NCI-H524 (cell line): ENCODE measurements at places on chromosomes 3 and 15.

DNA sequence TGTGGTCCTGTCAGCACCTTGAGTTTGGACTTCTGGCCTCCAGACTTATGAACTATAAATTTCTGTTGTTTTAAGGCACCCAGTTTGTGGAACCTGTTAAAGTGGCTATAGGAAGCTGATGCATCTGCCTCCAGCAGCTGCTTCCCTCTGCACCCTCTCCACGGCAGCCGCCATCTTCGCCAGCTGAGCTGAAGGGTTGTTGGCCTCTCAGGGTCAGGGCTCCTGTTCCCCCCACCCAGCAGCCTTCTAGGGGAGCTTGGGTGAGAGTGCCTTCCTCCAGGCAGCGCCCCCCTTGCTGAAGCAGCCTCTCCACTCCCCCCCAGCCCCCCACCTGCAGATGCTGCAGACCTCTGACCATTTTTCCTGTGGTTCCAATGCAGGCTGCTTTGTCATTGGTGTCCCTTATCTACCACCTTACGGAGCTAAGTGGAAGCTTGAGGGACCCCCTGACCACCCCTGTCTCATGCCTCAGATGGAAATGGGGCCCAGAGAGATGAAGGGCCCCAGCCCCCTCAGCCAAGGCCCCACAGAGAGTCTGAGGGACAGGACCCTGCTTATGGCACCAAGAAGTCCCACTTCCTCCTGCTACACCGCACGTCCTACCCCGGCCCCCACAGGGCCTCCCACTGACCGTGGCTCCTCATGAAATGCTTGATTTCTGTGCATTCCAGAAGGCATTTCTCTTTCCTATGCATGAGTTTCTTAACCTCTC, 61.4 kb upstream of the TLE3 start:
- DNase-seq = peak; percentile 80

DNA sequence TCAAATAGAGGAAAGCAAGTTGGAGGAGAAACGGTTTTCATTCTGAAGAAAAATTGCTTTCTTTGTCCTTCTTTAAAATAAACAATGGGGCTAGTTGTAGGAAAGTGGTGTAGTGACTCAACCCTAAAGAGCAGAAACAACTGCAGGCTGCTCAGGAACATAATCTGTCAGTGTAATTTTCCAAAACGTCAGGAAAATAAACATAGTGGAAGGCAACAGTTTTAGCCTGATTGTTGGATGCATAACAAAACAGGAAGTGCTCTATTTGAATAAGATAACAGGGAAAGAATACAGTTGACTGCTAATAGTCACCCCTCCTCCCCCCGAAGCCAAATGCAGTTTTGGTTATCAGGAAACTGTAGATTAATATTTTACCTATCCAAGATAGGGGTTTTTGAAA, 167.6 kb downstream of the ECT2 start:
- DNase-seq = no peak

- DNase-seq = no peak
Observed at GRCh38 chr15:101185770-101186169, 66.1 kb downstream of the CHSY1 start.

DNA sequence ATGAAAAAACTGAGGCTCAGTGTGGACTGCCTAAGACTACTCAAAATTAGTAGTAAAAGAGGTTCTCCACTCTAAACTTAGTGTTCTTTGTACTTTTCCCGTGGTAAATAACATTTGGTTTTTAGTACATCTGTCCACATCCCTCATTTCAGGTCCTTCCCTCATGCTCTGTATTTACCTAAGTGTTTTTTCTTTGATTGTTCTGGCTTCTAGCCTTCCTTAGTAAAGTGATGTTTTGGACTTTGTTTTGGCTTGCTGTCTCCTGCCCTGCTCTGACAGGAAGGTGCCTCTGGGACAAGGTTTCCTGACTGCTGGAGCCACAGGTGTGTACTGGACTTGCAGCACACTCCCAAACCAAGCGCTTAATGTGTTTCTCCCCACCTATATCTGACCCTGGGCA, 29.9 kb upstream of the ALDH1A2 start:
- DNase-seq = no peak

GRCh38 chr3:71360764-71361163, 222.8 kb downstream of the FOXP1 start:
- DNase-seq = no peak

GRCh38 chr3:67614195-67614594, 40.2 kb downstream of the SUCLG2 start:
- DNase-seq = no peak

DNA sequence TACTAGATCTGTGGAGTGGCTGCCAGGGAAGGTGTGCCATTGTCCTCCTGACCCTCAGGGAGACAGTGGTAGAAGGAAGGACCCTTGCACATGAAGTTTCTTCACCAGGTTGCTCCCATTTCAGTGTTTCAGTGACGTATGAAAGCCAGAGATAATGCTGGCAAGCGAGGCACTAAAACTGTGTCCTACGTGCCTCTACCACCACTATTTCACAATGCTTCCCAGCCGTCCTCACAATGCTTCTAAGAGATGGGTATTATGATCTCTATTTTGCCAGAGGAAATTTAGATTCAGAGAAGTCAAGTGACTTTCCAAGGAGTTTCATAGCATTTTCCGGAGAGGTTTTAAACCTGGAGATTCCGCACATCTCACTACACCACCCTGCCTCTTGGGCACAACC, 28.0 kb upstream of the RNF7 start:
- DNase-seq = no peak

DNA sequence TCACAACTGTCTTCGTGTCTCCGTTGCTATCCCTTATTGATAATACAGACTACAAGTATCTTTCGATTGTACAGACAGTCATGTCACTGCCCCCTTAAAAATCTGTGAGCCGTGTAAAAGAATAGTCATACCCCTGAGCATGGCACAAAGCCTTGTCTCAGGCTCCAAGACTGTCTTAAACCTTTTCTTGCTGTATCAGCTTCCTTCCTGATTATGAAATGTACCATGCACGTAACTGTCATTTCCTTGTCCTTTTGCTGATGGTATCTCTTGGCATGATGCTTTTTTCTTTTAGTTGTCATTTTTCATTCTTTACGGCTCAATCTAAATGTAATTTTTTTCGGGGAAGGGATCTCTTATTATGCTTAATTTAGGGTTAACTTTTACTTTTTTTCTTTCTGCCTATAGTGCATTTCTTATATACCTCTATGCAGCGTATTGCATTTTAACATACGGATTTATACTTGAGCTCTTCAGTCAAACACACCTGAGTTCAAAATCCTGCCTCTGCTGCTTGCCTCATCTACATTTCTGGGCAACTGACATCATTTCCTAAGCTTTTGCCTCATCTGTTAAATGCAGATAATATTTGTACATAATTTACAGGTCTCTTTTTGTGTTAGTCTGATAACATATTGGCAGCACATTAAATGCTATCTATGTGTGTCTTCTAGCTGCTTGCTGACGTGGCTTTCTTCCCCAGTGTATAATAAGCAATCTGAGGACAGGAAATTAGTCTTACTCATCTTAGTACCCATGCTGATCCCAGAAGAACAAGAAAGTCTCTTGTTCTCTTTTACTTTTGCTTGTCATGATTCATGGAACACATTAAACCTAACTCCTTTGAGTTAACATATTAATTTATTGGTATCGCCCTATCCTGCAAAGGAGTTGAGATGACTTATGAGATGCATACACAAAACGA, 57.3 kb downstream of the ROBO2 start:
- DNase-seq = no peak

DNA sequence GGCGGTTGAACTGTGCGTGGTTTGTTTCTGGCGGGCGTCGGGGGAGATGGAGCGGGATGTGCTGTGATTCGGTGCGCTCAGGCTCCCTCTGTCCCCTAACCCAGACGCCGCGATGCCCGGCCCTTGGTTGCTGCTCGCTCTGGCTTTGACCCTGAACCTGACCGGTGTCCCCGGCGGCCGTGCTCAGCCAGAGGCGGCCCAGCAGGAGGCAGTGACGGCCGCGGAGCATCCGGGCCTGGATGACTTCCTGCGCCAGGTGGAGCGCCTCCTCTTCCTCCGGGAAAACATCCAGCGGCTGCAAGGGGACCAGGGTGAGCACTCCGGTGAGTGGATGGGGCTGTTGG, 1.2 kb downstream of the TRH start:
- DNase-seq = no peak

DNA sequence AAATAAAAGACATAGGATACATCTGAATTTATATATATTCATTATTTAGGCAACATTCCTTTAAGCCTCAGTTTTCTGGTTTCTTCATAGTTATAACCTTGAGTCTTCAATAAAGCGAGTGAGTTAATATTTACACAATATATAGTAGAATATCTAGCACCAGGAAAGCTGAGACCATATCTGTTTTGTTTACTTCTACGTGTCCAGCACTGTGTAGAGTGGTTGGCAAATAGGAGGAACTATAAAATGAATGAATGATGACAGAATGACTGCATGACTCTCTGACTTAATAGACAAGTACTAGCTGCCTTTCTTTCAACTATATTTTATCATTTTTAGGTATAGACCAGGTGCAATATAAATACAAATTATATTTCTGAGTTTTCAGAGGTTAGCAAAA, 197.8 kb upstream of the RBMS3 start:
- DNase-seq = no peak

DNA sequence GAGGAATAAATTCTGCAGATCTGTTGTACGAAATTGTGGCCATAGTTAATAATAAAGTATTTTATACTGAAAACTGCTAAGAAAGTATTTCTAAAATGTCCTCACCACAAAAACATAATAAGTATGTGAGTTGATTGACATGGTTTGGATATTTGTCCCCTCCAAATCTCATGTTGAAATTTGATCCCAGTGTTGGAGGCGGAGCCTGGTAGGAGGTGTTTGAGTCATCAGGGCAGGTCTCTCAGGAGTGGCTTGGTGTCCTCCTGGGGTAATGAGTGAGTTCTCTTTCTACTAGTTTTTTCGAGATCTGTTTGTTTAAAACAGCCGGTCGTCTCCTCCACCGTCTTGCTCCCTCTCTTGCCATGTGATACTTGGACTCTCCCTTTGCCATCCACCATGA, 424.1 kb upstream of the KCNMB2 start:
- no peak for DNase-seq

GRCh38 chr3:120304616-120305015, 19.6 kb upstream of the GPR156 start:
- DNase-seq = no peak

GRCh38 chr3:11302444-11302843, 30.2 kb downstream of the ATG7 start:
- no peak for DNase-seq

DNA sequence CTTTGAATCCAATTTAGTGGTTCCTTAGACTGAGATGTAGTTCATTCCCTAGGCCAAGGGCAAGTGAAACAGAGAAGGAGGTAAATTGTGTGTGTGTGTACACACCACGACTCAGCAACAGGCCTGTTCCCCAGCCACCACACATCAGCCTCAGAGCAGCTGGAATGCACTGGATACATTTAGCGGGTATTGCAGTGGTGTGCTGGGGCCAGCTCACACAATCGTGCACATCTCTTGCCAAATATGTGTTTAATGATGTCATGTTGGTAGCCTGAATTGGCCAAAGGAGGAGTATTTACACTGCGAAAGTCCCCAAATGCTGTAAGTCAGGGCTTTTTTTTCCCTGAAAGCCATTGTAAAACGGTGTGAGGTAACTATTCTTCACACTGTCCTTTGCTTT, 82.3 kb downstream of the RBPMS2 start:
- no peak for DNase-seq

- no peak for DNase-seq
Observed at GRCh38 chr3:126016616-126017015, 47.6 kb downstream of the ROPN1B start.

GRCh38 chr3:192827208-192827607, 90.4 kb downstream of the MB21D2 start:
- DNase-seq = no peak

- DNase-seq = no peak
Observed at GRCh38 chr15:43465100-43465499, 27.9 kb downstream of the TP53BP1 start.

DNA sequence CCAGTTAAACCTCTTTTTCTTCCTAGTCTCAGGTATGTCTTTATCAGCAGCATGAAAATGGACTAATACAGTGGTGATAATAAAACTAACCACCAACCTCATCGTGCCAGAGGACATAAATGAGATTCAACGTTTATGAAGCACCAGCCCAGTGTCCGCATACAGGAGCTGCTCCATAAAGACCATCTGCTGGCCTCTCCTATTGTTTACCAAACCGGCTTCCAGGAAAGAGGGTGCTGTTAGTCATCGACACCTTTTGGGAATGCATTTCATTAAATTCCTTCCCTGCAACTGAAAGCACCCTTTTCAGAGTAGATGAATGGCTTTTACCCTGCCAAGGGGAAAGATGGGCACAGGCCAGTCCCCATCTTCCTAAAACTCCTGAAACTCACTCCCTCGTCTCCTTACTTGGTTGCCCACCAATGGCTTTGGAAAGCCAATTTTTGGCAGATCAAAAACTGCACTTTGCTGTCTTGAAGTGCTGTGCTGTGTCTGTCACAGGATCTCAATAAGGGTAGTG, 122.1 kb downstream of the AQP9 start:
- peak; percentile 62 for DNase-seq

DNA sequence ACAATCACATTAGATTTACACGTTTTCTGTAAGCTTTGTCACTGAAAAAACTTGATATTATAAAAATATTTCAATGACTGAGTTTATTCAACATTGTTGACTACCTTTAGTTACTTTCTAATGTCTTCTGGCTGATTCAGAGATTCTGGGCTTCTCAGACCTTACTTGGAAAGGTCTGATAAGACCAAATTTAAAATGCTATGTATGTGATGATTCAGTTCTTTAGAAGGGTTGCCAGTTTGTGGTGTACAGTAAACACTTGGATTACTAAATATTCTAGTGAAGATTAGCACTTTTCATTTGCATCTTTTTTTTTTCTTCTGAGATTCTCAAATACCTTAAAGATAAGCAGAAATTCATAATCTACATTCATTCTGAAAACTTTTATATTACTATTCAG, 49.8 kb downstream of the SGO1 start:
- no peak for DNase-seq

- no peak for DNase-seq
Observed at GRCh38 chr3:146575636-146576035, 29.5 kb downstream of the PLSCR5 start.

- peak; percentile 5 for DNase-seq
Observed at GRCh38 chr3:45800611-45801010, 4.3 kb upstream of the SLC6A20 start.

- DNase-seq = no peak
Observed at GRCh38 chr15:54599386-54599785, 597.4 kb downstream of the RSL24D1 start.

DNA sequence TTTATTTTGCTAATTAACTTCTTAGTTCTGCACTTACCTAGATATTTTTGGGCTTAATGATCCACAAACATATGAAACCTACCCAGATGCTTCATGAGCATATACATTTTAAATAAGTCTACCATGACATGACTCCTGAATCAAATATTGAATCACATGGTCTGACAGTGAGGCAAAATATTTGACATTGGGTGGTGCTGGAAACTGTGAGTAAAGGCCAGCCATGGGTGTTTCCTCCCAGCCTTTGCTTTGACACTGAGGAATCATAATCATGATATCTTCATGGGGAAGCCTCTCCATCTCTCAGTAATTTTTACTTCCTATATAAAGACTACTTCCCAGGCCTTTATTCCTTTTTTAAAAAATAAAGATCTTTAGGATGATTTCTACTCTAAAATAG, 22.8 kb upstream of the SSR3 start:
- DNase-seq = no peak

GRCh38 chr15:94743668-94744067, 512.3 kb downstream of the MCTP2 start:
- no peak for DNase-seq
